Progenitor cell of endocrine pancreas (in vitro differentiated cells): ENCODE measurements at places on chromosomes 4 and X. TPM values are rescaled to one million over a fixed set of nuclear protein-coding genes. Genes with fewer than 3 reads are reported as not detected.

- peaks cover 15% of the 10 kb centered on the region for H3K4me1 ChIP-seq
- DNase-seq: no peak
- H3K27me3 ChIP-seq: no peaks in the 10 kb centered on the region
- no peak overlapping the region for H3K4me3 ChIP-seq
- H3K27ac ChIP-seq: no peak overlapping the region
Observed at GRCh38 chr4:38314663-38315062, 349.3 kb upstream of the KLF3 start.

DNA sequence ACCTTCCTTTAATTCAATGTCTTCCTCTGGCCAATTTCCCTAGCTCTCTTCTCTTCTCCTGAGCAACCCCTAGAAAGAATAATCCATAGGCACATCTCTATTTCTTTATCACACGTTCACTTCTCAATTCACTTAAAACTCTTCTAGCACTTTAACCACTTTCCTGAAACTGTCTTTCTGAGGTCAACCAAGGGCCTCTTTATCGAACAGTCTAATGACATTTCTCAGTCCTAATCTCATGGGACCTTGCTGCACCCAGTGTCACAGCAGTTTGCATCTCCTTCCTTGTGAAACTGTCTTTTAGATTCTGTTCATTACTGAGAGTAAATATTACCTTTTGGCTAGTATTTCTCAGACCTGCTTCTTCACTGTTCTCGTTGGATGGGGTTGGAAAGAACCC, 285.3 kb upstream of the RASGEF1B start:
- peaks cover 11% of the 10 kb centered on the region for H3K4me1 ChIP-seq
- no peak overlapping the region for H3K27ac ChIP-seq
- no peaks in the 10 kb centered on the region for H3K27me3 ChIP-seq
- no peak overlapping the region for H3K4me3 ChIP-seq
- DNase-seq: no peak

Gene KLHL34
- not detected in 2 replicates for total RNA-seq

Gene DMRTC1
- 0.60 and 1.8 TPM in 2 replicates for total RNA-seq

Gene EMCN
- not detected in 2 replicates for total RNA-seq

Gene SLC34A2
- total RNA-seq: 1.1 and 2.2 TPM in 2 replicates
